ENCODE measurements at places on chromosomes 3 and 15.
A peak's percentile ranks its signal among the peaks of the same experiment; 100 is the strongest.

GRCh38 chr3:78154521-78155186 is 1114.8 kb downstream of the ROBO2 start:
- DNase-seq, result no peak

- peak; percentile 82 for DNase-seq
Observed at GRCh38 chr3:186953011-186953487, 22.7 kb downstream of the ST6GAL1 start.

GRCh38 chr15:33209575-33210481 is 15.3 kb upstream of the FMN1 start:
- peak; percentile 62 for DNase-seq

GRCh38 chr15:90839187-90840071 is 29.0 kb upstream of the FURIN start:
- DNase-seq, result peak; percentile 85

Measured in inflammatory macrophage (primary cell).